ENCODE measurements at places on chromosomes 1 and 21. TPM values are rescaled to one million over a fixed set of nuclear protein-coding genes. Genes with fewer than 3 reads are reported as not detected.

- DNase-seq = no peak
Measured at GRCh38 chr1:46689356-46689755, 17.7 kb downstream of the TEX38 start.

DNA sequence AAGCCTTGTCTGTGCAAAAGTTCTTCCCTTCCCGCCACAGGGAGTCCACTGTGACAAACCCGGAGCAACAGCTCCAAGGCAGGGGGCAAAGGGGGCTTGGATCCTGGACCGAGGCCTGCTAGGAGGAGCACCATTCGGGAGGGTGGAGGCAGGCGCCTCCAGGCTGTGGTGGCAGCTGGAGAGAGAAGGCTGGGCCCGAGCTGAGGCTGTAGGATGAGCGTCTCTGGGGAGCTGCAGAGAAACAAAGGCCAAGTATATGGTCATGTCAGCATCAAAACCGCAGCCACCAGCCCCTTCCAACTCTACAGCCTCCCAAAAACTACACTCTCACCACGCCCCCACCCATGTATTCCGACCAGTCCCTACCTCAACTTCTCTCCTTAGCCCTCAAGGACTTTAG, 579 bp downstream of the SH3BP5L start:
- no peak for DNase-seq

GRCh38 chr1:93805027-93805610, 73.9 kb downstream of the DNTTIP2 start:
- no peak for DNase-seq

GPR25 gene
- total RNA-seq = 0.05 TPM

HPCA gene
- total RNA-seq = 0.24 TPM
